ENCODE measurements at places on chromosomes 4 and X.
A peak's percentile ranks its signal among the peaks of the same experiment; 100 is the strongest.

DNA sequence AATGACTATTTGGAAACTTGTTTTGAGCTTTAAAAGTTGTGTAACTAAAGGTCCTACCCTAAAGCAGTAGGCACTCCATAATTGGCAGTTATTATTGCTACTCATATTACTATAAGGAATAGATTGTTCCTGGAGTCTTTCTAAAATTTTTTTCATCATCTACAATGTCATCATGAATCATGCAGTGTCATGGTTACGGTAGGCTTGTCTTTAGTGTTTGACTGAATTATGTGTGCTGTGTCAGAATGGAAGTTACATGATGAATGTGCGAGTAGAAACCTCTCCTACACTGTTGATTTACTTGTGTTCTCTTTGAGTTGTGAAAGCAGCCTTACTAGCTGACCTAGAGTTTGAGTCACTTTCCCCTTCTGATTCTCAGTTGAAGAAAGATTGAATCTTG, 1099.9 kb downstream of the RAPGEF2 start:
- DNase-seq, result no peak

GRCh38 chr4:66693694-66694093, 851.6 kb downstream of the CENPC start:
- DNase-seq, result no peak

- no peak for DNase-seq
These were observed 22.8 kb downstream of the GPRIN3 start for GRCh38 chr4:89284828-89285227.

DNA sequence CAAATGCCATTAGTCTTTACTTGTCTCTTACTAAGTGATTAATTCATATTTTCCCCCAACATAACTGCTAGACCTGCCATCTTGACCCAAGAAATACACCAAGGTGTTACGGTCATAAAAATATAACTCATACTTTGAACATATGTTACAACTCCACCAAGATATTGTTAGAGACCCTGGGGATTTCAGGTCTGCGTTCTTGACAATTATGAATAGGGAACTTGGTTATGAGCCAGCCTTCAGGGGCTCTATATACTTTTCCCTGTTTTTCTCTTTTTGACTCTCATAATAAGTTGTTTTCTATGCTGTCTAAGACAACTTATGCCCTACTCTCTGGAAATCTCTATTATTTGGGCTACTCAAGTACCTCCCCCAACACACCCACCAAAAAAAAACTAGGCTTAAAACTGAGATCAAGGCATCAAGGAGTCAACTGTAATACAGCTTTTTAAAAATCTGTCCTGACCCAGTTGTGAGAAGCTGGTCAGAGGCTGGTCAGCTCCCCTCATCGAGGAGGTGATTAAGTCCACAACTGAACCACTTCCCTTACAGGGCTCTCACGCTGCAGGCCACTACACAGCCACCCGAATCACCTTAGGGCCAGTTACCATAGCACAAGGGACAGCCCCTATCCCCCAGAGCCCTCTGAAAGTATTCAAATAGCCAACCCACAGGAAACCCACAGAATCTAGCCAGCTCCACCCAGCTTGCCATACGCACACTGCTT, 10.5 kb upstream of the TLR3 start:
- DNase-seq, result no peak

- DNase-seq, result peak; percentile 6
These were observed 11.0 kb upstream of the TBC1D8B start for GRCh38 chrX:106791495-106791894.

- peak; percentile 81 for DNase-seq
These were observed 64.7 kb downstream of the TMEM156 start for GRCh38 chr4:38967260-38968095.

GRCh38 chr4:31408121-31408520, 688.0 kb downstream of the PCDH7 start:
- DNase-seq, result no peak

DNA sequence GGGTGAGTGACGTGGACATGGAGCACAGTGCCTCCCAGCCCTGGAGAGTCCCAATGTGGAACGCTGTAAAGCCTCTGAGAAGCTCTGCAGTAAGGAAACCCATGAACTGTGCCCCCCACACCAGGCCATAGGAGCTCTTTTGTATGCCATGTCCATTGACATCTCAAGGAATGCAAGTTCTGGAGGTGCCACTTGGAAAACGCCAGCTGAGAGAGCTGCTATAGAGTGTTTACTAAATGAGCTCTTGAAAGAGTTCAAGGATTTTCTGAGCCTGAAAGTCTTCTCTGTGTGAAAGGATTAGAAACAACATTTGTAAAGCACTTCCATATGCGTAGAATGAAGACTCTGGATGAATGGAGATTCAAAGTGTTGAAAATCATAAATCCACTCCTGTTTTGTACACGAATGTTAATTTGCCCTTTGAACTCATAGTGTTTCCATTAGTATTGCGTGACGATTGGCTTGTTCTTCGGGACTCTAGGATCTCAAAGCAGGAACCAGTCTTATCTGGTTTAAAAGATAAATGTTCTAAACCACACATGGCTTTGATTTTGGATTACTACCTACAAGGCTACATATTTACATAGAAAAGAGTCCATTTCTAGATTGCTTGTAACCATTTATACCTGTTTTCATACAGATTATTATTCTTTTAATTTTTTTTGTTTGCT, 41.8 kb upstream of the STOX2 start:
- DNase-seq, result no peak

GRCh38 chrX:21932292-21933002, 8.1 kb upstream of the SMS start:
- DNase-seq, result peak; percentile 39

Data from brain (organoid and tissue), 16 donors.